ENCODE measurements at places on chromosomes 5 and 9.

GRCh38 chr9:19200229-19200628, 30.3 kb upstream of the DENND4C start:
- no peak for DNase-seq

- no peak for DNase-seq
Measured at GRCh38 chr5:127302509-127302908, 11.9 kb downstream of the MEGF10 start.

GRCh38 chr9:75962013-75962661, 71.7 kb downstream of the PCSK5 start:
- no peak for DNase-seq

DNA sequence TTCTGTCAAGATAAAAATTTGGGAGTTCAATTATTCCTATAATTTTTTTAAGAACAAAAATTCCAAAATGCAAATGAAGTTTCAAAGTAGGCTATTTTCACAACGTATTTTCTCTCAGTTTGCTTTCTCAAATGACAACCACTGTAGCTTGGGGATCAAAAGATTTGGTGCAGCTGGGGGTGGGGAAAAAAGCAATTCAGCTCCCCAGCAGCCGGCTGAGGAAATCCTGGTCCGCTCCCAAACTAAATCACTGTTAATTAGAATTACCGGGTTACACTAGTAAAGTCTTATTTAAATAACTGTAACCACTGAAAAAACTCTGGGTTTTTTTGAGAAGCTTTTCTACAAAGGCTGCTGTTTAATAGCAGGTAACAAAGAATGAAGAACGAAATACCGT, 5.7 kb downstream of the NR6A1 start:
- DNase-seq, result no peak

- DNase-seq, result no peak
Measured at GRCh38 chr9:128421482-128421996, 882 bp downstream of the CERCAM start.

GRCh38 chr5:120037451-120037850, 408.1 kb downstream of the FAM170A start:
- no peak for DNase-seq

DNA sequence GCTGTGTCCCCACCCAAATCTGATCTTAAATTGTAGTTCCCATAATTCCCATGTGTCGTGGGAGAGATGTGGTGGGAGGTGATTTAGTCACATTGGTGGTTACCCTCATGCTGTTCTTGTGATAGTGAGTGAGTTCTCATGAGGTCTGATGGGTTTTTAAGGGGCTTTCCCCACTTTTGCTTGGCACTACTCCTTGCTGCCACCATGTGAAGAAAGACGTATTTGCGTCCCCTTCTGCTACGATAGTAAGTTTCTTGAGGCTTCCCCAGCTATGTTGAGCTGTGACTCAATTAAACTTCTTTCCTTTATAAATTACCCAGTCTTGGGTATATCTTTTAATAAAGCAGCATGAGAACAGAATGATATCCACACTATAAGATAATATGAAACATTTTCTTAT, 1023.4 kb downstream of the TLE4 start:
- no peak for DNase-seq

DNA sequence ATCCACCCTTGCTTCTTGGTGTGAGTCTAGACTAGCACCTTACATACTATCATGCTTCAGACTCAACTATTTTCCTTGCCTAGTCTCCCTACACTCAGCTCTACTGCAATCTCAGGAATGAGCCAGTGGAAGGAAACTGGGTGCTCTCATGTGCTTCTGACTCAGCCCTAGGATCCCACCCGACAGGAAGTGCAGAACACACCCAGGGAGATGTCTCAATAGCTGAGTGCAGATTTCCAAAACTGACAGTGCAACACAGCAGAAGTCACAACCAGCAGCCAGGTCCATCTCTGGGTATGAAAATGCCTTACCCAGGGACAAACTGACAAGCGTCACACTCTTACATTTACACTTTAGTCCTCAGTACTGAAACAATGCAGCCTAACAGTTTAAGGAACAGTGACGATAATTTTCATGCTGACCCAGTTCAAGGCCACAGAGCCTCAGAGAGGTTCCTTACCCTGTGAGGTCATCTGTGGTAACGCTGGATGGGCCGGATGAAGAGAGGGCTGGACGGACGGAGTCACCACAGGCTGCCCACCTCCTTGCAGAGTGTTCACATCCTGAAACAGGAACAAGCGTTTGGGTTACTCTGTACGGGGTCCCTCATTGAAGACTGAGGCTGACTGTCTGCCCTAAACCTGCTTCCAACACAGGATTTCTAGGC, 33.0 kb downstream of the FKBP15 start:
- peak; percentile 91 for DNase-seq

GRCh38 chr9:92289708-92290390, 3.6 kb downstream of the IARS1 start:
- no peak for DNase-seq

GRCh38 chr5:5398071-5398470, 24.4 kb upstream of the ICE1 start:
- no peak for DNase-seq

GRCh38 chr9:29439961-29440360, 1866.7 kb upstream of the C9orf72 start:
- DNase-seq, result no peak

DNA sequence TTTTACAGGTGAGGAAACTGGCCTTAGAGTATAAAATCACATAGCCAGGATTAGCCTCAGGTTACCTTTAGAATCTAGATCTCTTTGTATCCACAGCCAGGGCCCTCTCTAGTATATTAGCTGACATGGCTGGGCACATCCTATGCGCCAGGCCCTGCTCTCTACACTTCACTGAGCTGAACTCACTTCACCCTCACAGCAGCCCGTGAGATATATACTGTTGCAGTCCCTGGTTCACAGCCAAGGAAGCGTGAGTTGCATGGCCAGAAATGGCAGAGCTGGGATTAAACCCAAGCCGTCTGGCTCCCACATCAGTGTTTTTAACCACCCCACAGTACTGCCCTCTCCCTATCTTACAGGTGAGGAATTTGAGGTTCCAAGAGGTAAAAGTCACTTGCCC, 58.4 kb downstream of the DAB2IP start:
- no peak for DNase-seq

GRCh38 chr9:84597131-84597530, 72.4 kb upstream of the NTRK2 start:
- peak; percentile 8 for DNase-seq

DNA sequence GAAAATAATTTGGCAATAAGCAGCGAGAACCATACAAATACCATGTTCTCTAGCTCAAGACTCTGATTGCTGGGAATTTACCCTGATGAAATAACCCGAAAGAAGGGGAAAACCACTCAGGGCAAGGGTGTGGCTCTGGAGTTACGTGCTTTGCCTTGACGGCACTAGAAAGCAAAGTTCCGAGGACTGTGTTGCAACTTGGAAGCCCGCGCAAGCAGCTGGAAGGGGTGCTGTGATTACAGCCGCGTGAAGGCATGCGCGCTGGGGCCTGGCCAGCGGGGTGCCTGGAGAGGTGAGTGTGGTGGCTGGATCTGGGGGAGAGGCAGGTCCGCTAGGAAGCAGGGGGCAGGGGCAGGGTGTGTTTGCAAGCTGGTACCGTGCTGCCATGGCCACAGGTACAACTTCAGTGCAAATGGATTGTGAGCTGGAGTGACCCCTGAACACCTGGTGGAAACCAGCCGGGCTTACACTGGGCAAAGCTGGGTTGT, 52.6 kb upstream of the CNOT6 start:
- no peak for DNase-seq

DNA sequence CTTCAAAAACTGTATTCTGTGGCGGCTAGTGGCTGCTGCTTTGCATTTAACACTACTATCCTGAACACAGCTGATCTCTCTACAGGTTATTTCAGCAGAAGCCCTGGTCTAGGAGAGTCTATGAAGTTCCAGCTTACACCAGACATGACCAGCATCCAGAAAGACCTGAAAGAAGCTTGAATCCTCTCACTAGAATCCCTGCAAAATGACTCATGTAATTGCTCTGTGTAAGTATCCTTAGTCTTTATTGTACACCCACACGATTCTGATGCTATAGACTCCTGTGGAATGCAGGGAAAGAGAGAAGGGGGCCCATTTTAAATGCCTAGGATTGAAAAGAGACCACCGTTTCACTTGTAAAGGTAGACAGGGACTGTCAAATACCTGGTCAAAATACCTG, 859 bp upstream of the GRIA1 start:
- DNase-seq, result no peak

- DNase-seq, result no peak
Measured at GRCh38 chr9:93292288-93292615, 108.3 kb downstream of the WNK2 start.

- DNase-seq, result no peak
Measured at GRCh38 chr5:66684663-66685062, 88.5 kb downstream of the MAST4 start.

- peak; percentile 4 for DNase-seq
Measured at GRCh38 chr9:29966247-29966646, 2393.0 kb upstream of the C9orf72 start.

DNA sequence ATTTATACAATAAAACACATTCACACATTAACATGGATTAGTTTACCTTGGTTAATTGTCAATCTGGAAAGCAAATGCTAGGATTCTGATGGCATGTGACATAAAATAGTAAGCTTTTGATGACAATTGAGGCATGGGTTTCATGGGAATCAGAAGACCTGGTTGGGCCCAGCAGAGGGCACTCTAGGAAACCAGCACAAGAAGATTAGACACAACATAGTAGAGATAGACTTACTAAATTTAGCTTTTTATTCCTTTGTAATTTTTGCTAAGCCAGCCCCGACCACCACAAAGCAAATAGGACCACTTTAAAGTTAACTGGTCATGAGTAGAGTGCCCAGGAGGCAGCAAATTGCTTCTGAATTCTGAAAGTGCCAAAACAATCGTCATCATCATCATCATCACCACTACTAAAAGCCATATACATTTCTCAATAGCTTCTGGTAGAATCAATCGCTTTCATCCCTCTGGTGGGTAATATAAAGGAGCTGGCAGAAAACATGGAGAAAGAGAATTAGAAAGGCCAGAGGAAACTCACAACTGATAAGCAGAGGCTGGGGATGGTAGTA, 163.2 kb downstream of the ARRDC3 start:
- DNase-seq, result peak; percentile 36

DNA sequence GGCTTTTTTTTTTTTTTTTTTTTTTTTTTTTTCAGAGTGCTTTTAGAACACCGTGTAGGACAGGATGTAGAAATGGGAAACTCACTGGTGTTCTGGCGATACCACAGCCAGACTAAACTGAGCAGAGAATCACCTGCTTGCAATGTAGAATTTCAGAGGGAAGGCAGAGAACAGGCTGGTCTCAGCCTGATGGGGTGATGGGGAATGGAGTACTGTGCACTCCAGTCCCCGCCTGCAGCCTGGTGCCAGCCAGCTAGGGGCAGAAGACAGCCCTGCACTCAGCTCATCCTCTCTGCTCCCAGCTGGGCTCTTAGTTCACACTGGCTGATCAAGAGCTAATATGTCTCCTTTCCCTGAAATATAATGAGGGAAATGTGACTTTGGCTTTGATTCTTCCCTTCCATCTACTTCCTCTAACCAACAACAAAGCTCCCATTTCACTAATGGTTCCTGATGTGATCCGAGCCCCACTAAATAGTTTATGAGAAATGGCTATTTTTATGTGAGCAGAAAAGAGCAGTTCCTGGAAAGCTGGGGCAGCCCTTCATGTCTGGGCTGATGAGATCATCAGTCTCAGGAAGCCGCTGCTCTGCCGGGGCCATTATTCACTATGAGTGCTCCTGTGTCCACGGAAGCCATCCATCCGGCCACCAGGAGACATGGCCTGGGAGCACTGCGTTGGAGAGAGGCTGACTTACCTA, 209.7 kb downstream of the GADD45G start:
- peak; percentile 74 for DNase-seq

Measured in Daoy (cell line).